ENCODE measurements at places on chromosomes 5 and 9. TPM values are rescaled to one million over a fixed set of nuclear protein-coding genes. Genes with fewer than 3 reads are reported as not detected.

Gene RGS14
- 3.9 TPM for total RNA-seq

Gene KCNT1
- not detected for total RNA-seq

Gene NREP
- total RNA-seq, result 162 TPM

Gene FAM221B
- total RNA-seq, result not detected

Gene SLC6A7
- total RNA-seq, result not detected
